ENCODE measurements at places on chromosomes 5 and 9.

GRCh38 chr9:87878989-87879511 lies 3.6 kb upstream of the SPATA31E1 start:
- no peak for DNase-seq

- DNase-seq, result peak; percentile 64
These were observed 27.9 kb upstream of the GOLM1 start for GRCh38 chr9:86126998-86127972.

DNA sequence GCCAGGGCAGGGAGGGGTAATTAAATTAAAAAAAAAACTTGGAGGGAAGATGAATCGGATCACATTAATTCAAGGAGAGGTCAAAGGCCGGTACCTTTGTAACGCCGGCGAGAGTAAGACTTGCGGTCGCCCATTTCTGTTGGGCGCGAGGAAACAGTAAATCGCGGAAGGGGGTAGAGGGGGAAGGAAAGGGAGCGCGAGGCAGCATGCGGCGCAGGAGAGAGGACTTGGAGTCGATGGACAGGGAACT lies 324 bp upstream of the RGMB start:
- no peak for DNase-seq

DNA sequence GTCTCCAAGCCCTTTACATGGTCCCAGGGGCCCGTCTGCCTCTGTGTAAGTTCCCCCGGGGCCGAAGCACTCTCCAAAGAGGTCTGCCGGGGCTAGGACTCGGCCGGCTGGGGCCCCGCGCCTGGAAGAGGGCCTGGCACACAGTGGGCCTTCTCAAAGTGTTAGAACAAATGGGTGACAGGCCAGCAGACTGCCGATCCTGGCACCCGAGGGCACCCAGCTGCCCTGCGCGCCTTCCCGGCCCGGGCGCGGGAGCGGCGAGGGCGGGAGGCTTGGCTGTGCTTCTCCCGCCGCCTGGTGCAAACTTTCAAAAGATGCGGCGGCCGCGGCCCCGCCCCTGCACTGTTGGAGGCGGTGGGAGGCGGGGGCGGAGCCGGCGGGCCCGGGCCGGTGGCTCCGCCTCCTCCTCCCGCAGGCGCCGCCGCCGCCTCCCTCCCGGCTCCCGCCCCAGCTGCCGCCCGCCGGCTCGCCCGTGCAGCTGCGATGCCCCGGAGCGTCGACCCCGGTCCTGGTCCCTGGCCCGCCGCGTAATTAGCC lies at the start of gene NEURL1B:
Gene NEURL1B (plus strand): TSS at position 442 of the 537 bp plus-strand sequence. CDS start 144 bp downstream, outside the sequence.
- DNase-seq, result peak; percentile 72

- peak; percentile 45 for DNase-seq
These were observed 27.9 kb downstream of the ANXA1 start for GRCh38 chr9:73179589-73179988.

GRCh38 chr9:3036333-3036700 lies 192.4 kb upstream of the PUM3 start:
- no peak for DNase-seq

DNA sequence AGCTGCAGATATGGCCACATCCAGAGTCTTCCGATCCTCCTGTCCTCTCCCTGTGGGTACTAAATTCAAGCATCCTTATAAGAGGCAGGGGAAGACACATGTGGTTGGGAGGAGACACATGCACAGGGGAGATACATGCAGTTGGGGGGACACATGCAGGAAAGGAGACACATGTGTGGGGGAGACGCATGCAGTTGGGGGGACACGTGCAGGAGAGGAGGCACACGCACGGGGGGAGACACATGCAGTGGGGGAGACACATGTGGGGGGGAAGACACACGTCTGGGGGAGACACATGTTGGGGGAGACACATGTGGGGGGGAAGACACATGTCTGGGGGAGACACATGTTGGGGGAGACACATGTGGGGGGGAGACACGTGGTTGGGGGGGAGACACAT lies 21.2 kb upstream of the OLFM1 start:
- DNase-seq, result no peak

DNA sequence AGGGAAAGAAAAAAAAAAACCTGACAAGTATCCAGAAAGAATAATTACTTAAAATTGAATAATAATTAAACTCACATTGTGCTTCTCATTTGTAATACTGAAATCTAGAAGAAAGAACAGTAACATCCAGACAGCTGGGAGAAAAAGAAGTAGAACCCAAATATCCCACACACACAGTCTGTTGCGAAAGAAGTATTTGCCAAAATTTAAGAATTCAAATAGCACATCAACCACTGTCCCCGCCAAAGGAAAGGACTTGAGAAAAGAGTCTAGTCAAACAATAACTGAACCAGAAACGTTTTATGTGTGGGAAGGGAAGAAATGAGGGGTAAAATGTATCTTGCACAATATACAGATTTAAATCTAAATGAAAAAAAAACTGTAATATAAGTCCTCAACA lies 202.8 kb downstream of the MLLT3 start:
- no peak for DNase-seq

DNA sequence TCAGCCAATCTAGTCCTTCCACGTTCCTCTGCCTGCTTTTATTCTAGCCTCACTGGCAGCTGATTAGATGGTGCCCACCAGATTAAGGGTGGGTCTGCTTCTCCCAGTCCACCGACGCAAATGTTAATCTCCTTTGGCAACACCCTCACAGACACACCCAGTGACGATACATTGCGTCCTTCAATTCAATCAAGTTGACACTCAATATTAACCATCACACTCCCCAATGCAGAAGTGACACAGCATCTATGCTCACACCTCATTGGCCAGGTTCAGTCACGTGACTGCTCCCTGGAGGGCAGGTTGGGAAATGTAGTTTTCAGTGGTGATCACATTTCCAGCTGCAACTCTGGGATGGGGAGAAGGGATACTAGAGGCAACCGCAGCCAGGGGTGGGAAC lies 13.0 kb downstream of the SUSD3 start:
- no peak for DNase-seq

DNA sequence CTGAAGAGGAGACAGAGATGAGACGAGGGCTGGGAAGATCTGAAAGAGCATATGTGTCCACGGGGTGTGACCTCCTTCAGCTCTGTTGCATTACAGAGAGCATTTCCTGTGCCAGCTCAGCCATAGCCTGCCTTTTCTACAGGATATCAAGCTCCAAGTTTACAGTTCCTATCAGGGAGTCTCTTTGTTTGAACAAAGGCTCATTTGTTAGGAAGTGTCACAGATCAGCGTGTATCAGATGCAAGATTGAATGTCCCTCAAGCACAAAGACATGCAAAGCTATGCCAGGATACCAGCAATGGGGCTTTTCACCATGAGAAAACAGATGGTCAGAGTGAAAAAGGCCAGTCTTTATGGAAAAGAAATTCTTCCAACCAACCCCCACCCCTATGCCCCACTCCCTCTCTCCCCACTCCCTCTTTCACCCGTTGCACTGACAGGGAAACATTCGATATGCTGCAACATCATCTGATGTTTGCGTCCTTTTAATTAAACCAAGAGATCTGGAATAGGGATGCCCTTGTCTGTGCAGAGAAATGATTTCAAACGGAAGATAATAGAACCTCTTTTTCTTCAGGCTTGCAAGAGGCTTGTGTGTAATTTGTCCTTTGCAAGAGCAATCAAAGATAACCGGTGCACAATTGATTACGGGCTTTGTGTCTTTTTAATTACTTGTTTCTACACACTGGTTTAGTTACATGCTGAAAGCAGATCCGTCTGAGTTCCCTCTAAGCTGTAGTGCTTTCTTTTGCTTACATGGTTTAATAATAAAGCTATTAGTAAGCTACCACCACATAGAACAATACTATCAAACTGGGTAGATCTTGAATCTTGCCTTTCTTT lies 263.1 kb upstream of the RGMB start:
- peak; percentile 14 for DNase-seq

GRCh38 chr5:138245717-138246116 lies 28.7 kb downstream of the GFRA3 start:
- no peak for DNase-seq

DNA sequence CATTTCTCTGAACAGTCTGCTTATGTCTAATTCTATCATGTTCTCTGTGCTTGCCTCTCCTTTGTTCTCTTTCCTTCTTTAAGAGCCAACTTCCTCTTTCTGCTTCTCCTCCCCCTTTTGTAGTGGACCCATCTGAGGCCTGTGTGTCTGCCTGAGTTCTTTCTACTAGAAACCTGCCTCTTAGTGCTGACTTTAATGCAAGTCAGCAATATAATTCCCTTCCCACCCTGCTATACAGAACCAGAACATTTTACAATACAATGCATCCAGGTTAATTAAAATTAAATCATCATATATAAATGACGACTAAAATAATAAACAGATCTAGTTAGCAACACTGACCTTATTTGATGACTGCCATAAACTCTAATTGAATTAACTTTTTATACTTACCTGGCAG lies 82.6 kb upstream of the GAS1 start:
- no peak for DNase-seq

DNA sequence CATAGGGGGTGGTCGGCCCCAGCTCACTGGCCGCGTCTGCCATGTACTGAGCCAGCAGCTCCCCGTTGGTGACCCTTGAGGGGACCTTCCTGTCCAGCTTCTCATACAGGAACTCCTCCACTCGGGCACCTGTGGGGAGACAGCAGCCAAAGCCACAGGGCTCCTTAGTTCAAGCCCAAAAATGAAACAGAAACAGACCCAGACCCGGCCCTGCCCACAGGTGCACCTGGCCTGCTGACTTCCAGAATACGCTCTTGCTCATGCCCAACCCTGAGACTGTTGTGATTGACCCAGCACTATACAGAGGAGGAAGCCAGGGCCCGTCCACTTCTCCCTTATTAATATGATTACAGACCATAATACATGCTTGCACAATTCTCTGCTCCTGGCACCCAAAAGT lies 7.0 kb downstream of the SH3GLB2 start:
- DNase-seq, result no peak

- no peak for DNase-seq
These were observed 153.7 kb downstream of the TLE1 start for GRCh38 chr9:81535542-81536241.

DNA sequence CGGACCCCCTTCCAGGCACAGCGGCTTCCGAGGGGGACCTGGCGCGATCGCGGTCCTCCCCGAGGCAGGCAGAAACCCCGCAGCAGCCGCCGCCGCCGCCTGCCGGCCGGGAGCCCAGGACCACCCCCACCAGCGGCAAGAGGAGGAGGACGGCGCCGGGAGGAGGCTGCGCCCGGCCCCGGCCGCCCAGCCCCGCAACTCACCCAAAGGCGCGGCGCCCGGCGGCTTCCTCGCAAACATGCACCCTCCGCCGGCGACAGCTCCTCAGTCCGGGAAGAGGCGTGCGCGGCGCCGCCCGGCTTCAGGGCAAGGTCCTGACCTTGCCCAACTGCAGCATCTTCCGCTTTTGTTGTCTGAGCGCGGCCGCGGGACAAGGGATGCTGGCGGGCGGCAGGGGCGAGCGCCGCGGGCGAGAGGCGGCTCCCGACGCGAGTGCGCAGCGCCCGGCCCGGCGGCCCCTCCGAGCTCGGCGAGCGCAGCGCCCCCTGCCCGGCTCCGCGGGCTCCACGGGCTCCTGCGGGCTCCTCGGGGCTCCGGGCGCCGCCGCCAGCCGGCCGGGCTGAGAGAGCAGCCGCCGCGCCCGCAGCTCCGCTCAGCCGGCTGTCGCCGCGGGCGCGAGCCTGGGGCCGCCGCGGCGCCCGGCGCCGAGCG lies 507 bp downstream of the CTNND2 start:
- DNase-seq, result no peak

DNA sequence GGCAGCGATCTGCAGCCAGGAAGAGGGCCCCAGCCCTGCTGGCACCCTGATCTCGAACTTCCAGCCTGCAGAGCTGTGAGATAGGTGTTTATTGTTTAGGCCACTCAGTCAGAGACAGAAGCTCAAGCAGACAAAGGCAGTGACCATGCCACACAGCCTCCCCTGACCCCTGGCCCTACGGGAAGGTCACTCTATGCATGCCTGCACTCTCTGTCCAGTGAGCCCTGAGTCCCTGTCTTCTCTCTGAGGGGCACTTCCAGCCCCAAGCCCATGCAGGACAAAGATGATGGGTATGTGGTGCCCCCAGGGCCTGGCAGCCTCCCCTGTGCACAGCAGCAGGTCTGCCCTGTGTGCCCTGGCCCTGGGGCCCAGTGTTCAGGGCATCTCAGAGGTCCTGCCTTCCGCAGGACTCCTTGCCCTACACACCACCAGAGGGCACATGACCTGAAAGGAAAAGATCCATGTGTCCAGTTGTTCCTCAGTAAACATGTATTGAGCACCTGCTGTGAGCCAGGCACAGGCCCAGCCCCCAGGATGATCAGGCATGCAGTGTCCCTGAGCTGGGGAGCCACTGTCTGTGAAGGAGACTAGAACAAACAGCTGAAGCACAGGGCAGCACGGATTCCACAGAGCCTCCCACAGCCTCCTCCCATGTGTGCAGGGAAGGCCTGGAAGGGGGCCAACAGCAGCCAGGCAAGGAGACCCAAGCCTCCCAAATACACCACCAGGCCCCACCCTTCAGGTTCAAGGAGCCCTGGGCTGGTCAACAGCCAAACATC lies 109.3 kb downstream of the ATPSCKMT start:
- DNase-seq, result no peak

DNA sequence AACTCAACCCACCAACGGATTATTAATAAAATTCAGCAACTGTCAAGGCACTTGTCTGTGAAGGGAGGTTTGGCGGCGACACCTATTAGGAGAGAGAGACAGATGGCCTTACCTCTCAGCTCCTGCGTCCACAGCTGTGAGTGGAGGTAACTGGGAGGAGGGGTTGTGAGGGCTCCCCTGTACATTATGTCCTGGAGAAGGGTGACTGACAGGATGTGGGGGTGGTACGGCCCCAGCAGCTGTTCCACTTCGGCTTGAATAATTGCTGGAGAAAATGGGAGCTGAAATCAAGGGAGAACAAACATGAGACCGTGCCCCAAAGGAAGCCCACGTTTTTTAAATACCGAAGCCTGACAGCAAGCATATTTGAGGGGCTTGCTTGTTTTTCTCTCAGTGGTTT lies 353.5 kb upstream of the RFX3 start:
- DNase-seq, result no peak

DNA sequence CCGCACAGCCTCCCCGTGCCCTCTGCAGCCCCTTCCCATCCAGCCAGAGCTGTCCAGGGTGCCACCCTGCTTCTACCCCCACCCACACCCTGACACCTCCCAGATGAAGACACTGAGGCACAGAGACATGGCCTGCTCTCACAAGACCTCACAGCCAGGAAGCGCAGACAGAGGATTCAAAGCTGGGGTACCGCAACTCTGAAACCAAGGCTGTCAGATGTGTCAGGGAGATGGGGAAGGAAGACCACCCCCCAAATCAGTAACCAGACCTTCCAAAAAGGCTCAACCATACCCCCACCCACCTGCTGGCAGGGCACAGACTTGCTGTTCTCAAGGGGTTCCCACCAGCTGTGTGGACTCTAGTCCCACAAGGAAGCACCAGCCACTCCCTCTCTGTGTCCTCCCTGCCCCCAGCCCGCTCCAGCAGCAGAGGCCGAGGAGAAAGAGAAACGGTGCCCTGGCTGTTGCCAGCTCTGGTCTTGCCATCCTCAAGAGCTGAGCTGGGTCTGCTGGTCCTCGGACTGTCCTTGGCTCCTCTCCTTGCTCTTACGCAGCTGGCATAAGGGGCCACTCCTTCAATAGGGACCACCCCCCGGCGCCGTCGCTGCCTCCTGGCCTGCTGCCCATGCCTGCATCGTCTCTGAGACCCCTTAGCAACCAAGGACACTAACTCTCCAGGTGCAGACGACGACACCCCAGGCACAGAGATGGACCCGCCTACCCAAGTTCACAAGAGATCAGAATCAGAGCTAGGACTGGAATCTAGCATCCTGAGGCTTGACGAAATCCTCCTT lies 699 bp downstream of the AKNA start:
- DNase-seq, result no peak

GRCh38 chr9:96612105-96612965 lies 7.3 kb downstream of the CDC14B start:
- no peak for DNase-seq

Data from left renal pelvis (tissue), 4 donors.